ENCODE measurements at places on chromosomes 1 and 21.

- no peak for DNase-seq
These were observed 85.2 kb downstream of the GPR88 start for GRCh38 chr1:100622966-100623762.

DNA sequence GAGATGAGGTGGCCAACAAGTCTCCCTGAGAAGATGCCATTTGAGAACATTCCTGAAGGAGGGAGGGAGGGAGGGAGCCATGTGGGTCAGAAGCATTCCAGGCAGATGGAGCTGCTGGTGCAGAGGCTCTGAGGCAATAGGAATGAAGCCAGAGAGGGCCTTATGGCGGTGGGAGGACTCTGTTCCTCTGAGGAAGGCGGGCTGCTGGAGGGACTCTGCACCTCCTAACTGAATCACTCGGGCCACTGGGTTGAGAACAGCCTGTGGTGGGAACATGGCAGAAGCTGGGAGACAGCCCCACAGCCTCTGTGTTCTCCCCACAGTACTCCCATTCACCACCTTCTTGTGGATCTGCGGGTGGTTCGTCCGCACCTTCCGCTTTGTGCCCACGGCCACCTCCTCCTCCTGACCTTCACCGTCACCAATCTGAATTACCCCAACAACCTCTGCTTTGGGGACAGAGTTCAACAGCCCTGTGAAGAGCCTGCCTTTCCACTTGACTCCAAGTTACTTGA, 2.4 kb upstream of the TMEM125 start:
- DNase-seq, result no peak

- no peak for DNase-seq
These were observed 627 bp downstream of the ADARB1 start for GRCh38 chr21:45074818-45075595.

DNA sequence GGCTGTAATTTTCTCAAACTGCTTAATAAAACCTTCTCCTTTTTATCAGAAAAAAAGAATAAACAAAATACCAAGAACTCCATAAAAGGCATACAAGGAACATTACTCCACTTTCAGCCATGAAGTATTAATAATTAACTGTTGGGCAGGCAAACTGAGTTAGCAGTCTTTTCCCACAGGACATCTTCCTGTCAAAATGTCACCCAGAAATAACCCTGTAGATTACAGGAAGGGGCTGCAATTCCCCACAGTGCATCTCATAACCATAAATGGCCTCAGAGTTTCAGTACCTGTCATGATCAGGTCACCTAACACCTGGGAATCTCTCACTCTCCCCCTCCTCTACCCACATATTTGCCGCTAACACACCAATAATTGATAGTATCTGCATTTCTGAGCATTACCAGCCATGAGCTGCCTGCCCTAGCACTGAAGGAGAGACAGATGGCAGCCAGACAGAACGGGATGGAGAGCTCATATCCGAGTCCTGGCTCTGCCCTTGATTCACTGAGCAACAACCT, 475.0 kb downstream of the SMYD3 start:
- no peak for DNase-seq

DNA sequence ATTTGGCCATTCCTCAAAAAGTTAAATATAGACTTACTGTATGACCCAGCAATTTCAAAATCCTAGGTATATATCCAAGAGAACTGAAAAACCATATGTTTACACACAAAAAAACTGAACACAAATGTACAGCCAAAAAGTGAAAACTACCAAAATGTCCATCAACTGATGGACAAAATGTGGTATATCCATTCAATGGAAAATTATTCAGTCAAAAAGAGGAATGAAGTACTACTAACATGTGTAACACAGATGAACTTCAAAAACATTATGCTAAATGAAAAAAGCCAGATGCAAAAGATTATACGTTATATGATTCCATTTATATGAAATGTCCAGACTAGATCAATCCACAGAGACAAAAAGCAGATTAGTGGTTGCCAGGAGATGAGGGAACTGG, 8.0 kb downstream of the AIDA start:
- DNase-seq, result no peak

DNA sequence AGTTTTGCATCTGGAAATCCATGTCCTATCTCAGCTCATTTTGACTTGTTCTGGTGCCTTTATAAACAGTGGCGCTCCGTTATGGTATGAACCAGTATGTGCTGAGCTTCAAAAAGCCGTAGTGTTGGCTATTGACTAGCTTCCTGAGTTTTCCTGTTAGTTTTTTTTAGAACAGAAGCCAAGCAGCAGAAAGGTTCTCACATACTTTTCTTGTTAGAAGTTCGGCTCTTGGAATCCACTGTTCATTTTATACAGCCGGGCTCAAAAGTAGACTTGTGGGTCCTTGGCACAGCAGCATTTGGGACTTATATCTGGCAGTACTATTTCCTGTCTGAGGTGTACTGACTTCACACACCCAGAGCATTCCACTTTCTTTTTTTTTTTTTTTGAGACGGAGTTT, 63.8 kb downstream of the TBCE start:
- no peak for DNase-seq

GRCh38 chr1:203136409-203137042, 9.0 kb downstream of the ADORA1 start:
- DNase-seq, result no peak

GRCh38 chr1:87327376-87328271, 1.1 kb upstream of the LMO4 start:
- DNase-seq, result no peak

DNA sequence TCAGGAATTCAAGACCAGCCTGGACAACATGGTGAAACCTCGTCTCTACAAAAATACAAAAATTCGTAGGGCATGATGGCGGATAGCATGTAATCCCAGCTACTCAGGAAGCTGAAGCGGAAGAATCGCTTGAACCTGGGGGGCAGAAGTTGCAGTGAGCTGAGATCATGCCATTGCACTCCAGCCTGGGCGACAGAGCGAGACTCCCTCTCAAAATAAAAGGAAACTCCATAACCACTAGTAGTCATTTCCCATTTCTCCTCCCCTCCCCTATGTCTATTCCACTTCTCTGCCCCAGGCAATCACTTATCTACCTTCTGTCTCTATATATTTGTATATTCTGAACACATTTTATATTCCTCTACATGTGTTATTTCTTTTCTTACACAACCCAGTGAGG, 4.0 kb upstream of the CEP350 start:
- DNase-seq, result no peak

GRCh38 chr1:44842486-44842861, 579 bp downstream of the PTCH2 start:
- DNase-seq, result no peak

DNA sequence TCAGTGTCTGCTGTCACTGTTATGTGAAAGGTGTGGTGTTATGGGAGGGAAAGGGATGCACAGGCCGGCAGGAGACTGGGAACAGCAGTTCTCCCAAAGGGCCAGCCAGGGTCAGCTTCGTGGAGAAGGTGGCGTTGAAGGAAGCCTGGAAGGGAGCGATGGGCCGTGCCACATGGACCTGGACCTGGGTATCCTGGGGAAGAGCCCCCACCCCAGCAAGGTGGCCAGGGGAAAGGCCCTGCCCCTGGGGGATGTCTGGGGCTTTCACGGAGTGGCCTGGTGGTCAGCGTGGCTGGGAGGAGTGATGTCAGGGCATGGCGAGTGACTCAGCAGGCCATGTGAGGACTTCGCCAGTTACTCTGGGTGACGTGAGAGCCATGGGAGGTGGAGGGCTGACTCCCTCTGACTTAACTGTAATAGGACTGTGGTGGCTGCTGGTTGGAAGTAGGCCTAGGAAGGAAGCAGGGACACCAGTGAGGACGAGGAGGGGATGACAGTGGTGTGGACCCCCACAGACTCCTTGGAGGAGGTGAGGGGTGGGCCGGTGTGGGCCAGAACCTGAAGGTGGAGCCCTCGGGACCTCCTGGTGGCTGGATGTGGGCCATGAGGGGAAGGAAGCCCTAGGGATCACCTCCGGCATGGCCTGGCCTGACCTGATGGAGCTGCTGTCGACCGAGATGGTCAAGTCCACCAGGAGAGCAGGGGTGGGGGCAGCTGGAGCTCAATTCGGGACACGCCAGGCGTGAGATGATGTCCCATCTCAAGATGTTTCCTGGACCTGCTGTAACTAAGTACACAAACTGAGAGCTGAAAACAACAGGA, 54.5 kb downstream of the BACE2 start:
- DNase-seq, result no peak

GRCh38 chr1:53430261-53430660, 28.9 kb upstream of the DMRTB1 start:
- DNase-seq, result no peak

- DNase-seq, result no peak
These were observed 114.3 kb downstream of the TGFB2 start for GRCh38 chr1:218459450-218459849.

- no peak for DNase-seq
These were observed 50.0 kb downstream of the CACHD1 start for GRCh38 chr1:64519901-64520300.

- no peak for DNase-seq
These were observed 1.2 kb upstream of the MR1 start for GRCh38 chr1:181032535-181032934.

DNA sequence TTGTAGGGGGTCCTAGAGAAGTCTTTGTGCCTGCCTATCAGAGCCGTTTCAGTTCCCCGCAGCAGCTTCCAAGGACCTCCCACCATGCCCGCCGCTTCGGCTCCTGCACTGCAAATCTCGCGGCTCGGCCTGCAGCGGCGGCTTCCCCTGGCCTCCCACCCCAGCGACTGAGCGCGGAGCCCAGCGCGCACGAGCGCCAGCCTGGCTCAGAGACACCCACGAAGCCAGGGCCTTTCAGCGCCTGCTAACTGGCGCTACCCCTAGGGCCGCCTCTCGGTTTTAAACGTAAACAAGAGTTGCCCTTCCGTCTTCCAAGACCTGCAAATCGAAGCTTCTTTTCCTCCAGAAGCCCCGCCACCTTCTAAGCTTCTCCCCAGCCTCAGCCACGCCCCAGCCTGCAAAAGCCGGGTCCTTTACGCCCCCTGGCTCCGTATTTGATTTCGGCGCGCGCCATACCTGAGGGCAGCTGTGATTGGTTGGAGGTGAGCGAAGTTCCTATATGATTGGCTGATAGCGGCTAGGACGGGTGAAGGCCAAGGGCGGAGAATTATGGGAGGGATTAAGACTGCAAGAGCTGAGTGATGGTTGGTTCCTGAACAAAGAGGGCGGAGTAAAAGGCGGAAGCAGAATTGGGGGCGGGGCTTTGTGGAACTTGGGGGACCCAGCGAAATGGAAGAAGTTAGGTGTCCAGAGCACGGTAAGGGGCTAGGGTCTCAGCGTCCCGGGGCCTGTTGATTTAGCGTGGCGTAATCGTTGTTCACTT, at the start of gene TTF2:
Gene TTF2, plus strand, starts transcription at position 649 of the 763 bp plus-strand sequence. Its CDS starts 21 bp downstream, at position 670.
- DNase-seq, result peak; percentile 85

DNA sequence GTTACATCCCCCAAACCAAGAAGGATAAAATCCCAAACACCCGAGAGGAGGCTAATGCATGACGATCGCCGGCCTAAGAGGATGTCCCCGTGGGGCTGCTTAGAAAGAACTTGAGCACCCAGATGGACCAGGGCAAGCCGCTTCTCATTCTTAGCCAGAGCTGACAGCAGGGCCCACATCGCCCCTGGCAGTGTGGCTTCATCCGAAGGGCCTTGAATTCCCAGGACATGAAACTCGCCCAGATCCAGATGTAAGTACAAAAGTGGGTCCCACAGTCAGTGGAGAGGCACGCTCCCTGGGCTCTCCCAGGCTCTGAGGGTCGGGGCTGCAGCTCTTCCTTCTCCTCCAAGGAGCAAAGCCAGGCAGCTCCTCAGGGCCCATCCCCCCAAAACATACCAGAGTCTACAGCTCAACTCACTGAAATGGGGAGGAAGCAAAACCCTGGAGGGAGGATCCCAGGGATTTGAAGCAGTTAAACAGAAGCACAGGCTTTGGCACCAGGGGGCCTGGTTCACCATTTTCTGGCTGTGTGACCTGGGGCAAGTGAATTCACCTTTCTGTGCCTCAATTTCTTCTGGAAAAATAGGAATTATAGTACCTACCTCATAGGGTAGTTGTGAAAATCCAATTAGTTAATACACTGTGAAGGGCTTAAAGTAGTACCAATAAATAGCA, 85.6 kb downstream of the MAN1C1 start:
- no peak for DNase-seq

DNA sequence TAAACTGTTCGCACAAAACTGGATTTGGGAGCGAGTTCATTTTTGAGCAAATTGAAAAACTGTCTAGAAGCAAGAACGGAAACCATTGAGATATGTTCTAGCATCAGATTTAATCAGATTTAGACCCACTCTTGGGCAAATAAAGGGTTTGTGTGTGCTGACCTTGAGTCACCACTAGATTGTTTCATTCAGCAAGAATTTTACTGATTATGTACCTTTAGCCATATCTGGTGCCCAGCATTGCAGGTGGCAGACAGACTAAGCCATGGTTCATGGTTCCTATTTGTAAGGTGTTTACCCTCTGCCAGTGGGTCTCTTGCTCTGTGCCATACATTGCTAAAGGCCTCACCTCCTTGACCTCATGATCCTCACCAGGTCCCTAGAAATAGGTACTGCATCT, 1.4 kb downstream of the NUDC start:
- DNase-seq, result no peak

GRCh38 chr1:47759936-47760629, 237.1 kb downstream of the TRABD2B start:
- no peak for DNase-seq

GRCh38 chr1:36831186-36831810, 203.0 kb downstream of the GRIK3 start:
- no peak for DNase-seq

- DNase-seq, result no peak
These were observed 45.6 kb downstream of the XCL2 start for GRCh38 chr1:168498159-168498631.

DNA sequence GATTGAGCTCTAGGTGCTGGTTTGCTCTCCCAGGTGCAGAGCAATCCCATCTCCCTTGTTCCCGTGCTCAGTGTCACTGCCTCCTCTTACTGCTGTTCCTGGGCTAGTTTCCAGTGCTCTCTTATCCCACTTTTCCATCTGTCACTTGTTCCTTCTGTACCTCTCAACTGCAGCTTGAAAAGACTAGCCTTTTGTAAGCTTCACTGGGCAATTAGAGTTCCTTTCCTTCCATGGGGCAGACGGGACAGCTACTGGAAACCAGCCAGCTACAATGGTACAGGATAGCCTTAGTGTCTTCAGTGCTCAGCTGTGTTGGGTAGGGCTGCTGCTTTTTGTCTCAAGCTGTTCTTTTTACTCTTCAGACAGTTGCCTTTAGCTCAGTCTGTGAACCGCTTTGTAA, 31.6 kb downstream of the AGT start:
- DNase-seq, result no peak

DNA sequence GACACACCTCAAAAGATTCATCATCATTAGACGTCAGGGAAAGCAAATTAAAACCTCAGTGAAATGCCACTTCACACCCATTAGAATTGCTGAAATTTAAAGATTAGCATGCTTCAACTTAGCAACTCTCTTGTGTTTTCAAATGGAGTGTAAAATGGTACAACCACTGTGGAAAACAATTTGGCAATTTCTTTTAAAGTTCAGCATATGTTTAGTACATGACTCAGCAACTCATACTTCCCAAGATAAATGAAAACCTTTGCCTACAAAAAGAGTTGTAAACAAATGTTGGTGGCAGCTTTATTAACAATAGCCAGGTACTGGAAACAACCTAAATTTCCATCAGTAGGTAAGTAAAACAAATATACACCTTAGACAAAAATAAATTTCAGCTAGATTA, 42.7 kb downstream of the ST3GAL3 start:
- no peak for DNase-seq

- no peak for DNase-seq
These were observed 22.8 kb upstream of the DEGS1 start for GRCh38 chr1:224160171-224160682.

GRCh38 chr1:198449727-198450433, 90.6 kb downstream of the ATP6V1G3 start:
- no peak for DNase-seq

Data from D721Med (cell line).